ENCODE measurements at places on chromosomes 1 and 21.

- DNase-seq, result no peak
Measured at GRCh38 chr1:41683681-41684500, 199.4 kb upstream of the EDN2 start.

- DNase-seq, result no peak
Measured at GRCh38 chr1:180185281-180185680, 30.6 kb downstream of the QSOX1 start.

- no peak for DNase-seq
Measured at GRCh38 chr1:156910309-156910782, 10.1 kb upstream of the LRRC71 start.

GRCh38 chr1:115239426-115239825 lies 98.6 kb downstream of the NGF start:
- DNase-seq, result no peak

GRCh38 chr1:208238710-208239472 lies 5.3 kb downstream of the PLXNA2 start:
- DNase-seq, result peak; percentile 57

DNA sequence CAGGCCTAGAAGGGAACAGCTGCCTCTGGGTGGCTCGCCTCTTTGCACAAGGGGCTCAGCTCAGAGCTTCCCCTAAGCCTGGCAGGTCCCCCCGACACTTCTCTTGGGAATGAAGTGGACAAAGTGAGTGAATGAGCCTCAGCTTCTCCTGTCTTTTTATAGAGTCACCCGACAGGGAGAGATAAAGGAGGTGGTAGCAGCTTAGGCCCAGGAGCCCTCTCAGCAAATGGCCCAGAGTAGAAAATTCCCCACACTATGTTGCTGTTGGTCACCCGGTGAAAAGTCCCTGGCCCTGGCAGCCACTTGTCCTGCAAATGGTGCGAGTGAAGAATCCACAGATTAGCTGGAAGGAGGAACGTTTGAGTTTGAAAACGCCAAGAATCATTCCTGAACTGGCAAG lies 2.4 kb downstream of the CLDN14 start:
- DNase-seq, result no peak

DNA sequence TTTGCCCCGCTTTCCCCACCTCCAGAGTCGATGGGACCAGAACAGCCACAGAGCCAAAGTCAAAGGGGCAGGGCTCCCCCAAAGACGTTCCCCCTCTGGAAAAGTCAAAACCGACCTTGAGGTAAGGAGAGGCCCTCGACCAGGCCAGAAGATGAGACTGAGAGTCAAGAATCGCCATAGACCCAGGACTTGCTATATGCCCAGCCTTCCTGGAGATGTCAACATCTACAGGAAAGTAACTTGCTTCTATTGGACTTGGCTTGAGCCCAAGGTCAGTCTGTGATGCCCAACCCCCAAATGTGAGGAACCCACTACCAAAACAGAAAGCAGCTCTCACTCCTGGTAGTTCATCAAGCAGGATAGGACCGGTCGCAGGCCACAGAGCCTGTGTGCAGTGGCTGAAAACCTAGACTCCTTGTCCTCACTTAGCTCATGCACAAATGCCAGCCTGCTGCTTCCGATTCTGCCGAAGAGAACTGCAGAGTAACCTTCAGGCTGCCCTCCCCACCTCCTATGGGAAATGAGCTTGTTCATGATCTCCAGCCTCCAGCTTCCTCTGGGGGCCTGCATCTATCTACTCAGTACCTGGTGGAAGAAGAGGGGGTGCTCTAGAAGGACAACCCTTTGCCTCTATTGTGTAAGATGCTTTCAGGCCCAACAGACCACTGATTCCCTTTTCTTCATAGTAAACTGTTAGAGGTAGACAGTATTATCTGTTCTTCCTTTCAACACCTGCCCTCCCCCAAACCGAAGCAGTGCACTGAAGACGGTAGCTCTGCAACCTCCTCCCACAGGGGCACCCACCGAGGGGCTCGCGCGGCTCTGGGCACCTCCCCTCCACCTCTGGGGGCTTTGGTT lies 1.4 kb downstream of the ACOT7 start:
- peak; percentile 55 for DNase-seq

GRCh38 chr1:233357595-233358397 lies 30.3 kb downstream of the MAP3K21 start:
- no peak for DNase-seq

DNA sequence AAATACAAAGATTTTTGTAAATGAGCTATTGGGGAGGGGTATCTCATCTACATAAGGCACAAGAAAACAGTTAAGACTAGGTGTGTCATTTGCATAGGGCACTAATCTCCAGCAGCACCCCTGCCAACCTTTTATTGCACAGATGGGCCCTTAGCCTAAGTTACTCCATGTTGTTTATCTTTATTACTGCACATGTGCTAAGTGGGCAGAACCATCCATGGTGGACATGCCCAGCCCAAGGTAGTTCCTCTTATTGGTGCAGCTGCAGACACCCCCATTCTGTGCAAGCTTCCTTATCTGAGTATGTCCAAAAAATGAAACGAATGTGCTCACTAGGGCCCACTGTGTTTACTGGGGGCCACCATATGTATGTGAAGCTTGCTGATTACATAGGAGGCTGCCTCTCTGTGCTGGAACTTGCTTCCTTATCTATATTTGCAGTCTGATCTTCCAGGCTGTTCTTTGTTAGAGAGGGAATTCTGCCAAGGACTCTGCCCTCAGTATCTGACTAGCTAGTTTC lies 77.3 kb upstream of the NEK7 start:
- no peak for DNase-seq

- no peak for DNase-seq
Measured at GRCh38 chr1:111967067-111967690, 22.3 kb downstream of the KCND3 start.

DNA sequence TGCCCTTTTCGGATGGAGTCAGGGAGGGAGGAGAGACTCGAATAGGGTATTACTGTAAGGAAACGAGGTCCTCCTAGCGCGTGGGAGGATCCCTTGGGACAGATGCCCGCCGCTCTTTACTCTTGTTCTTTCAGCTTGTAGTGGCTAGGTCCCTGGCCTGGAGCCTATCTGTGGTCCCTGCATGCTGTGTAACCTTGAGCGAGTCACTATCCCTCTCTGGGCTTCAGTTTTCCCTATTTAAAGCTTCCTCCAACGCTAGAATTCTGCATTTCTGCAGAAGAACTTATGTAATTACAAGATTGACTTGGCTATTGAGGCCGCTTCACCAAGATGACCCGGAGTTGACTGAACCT lies 744 bp downstream of the MIER1 start:
- no peak for DNase-seq

- no peak for DNase-seq
Measured at GRCh38 chr1:108585313-108585712, 25.4 kb downstream of the EEIG2 start.

DNA sequence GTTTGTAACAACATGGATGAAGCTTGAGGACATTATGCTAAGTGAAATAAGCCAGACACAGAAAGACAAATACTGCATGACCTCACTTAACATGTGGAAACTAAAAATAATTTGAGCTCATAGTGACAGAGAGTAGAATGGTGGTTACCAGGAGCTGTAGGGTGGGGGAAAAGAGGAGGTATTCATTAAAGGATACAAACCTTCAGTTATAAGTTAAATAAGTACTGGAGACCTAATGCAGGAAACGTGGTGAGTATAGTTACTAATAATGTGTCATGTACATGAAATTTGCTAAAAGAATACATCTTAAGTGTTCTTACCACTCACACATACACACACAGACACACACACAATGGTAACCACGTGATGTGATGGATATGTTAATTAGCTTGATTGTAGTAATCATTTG lies 86.7 kb downstream of the NGF start:
- DNase-seq, result no peak

DNA sequence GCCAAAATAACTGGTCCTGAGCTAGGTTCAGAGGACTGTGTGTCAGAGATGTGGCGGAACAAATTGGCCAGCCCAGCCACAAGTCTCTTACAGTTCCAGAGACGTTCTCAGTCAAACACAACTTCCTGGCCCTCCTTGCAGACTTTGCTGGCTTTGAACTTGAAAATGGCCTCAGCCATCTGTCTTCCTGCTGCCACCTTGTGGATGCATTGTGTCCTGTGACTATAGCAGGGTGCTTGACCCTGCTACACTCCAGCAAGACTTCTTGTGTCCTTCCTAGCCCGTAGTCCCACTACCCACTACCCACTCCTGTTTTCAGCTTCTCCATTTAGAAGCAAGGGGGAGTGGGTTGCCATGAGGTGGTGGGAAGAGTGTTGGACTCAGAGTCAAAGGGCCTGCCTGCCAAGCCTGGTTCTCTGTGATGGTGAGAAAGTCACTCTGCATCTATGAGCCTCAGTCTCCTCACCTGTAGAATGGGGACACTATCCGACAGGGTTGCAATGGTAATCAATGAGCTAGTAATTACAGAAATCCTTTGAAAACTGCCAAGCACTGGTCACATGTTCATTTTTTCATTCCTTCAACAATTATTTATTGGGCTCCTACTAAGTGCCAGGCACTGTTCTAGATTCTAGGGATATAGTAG lies 109.9 kb downstream of the IGSF21 start:
- DNase-seq, result peak; percentile 41

DNA sequence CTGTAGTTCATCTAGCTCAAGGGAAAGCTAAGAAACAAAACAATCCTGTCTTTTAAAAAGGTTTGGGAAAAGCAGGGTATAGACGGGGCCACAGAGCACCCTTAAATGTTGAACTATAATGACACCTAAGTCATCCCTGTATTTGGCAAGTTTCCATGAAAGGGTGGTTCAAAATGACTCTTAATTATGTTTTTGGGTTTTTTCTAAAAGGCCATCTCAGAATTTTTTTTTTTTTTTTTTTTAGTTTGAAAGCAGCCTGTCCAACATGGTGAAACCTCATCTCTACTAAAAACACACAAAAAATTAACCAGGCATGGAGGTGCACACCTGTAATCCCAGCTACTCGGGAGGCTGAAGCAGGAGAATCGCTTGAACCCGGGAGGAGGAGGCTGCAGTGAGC lies 22.2 kb downstream of the TOMM20 start:
- DNase-seq, result no peak

DNA sequence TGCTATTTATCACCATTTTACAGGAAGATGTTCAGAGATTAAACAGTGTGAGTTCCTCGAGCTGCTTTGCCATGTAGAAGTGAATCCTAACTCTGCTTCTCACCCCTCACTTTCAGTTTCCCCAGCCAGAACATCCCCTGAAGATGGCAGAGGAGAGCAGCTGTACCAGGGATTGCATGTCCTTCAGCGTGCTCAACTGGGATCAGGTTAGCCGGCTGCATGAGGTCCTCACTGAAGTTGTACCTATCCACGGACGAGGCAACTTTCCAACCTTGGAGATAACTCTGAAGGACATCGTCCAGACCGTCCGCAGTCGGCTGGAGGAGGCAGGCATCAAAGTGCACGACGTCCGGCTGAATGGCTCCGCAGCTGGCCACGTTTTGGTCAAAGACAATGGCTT lies 16.9 kb downstream of the TENT5C start:
- no peak for DNase-seq

- peak; percentile 56 for DNase-seq
Measured at GRCh38 chr1:160834945-160835565, 27.6 kb downstream of the CD244 start.

DNA sequence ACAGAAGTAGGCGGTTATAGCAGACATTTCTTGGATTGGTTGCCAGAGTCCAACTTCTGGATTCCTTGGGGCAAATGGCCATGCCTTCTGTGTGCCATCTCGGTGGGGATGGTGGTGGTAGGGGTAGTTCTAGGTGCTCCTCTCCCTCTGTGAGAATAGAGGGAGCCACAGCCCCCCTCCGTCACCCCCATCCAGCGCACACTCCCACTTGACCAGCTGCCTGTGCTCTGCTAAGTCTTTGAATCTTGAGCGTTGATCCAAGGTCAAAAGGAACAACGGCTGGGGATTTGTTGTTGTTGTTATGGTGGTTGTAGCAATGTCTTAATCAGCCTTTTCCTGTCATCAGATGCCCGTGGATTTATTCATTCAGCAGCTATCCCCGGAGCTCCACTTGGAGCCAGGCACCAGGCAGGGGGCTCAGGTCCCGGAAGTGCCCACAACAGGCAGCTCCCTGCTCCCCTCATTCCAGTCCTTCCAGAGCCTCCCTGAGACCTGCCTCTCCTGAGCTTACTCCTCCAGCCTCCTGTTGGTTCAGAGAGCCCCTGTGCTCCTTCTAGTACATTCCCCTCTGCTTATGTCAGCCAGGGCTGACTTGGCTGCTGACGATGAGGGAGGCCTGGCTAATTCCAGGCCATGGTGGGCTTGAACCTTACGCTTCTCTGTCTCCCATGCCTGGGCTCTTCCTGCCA lies 146.6 kb upstream of the WNT4 start:
- DNase-seq, result no peak

GRCh38 chr1:244235157-244235556 lies 184.1 kb downstream of the ZBTB18 start:
- no peak for DNase-seq

DNA sequence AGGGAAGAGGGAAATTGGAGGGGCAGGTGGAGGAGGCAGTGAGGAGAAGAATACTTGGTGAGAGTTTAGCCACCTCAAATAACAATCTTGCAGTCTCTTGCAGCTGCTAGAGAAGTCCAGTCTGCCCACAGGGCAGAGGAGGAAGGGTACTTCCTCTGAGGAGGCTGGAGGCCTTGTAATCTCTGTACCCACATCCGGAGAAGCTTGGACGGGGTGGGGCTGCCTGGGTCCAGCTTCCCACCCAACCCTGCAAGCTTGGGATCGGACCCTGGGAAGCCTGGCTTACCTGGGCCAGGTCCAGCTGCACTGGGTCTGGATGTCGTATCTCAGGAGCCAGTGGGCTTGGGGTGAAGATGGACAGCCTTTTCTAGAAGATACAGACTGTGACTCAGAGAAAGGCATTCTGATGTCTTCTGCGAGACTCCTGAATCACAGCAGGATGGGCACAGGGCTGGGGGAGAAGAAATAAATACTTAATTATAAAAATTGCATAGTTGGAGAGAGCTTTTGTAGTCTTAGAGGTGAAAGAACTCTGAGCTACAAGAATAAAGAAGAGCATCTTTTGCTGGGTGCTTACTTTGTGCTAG lies 111.8 kb upstream of the JUN start:
- DNase-seq, result no peak

GRCh38 chr1:86739648-86740509 lies 35.5 kb downstream of the SH3GLB1 start:
- DNase-seq, result no peak

DNA sequence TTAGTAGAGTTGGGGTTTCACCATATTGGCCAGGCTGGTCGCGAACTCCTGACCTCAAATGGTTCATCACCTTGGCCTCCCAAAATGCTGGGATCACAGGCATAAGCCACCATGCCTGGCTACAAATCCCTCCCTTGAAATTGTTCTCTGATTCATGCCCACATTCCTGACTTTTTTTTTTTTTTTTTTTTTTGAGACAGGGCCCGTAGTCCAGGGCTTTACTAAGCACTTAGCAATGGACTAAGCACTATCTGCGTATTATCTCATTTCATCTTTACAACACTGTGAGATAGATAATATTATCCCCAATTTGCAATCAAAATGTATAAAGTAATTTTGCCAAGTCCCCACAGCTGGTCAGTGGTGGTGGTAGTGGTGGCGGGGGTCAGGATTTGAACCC lies 58.9 kb downstream of the VWA5B1 start:
- DNase-seq, result no peak

DNA sequence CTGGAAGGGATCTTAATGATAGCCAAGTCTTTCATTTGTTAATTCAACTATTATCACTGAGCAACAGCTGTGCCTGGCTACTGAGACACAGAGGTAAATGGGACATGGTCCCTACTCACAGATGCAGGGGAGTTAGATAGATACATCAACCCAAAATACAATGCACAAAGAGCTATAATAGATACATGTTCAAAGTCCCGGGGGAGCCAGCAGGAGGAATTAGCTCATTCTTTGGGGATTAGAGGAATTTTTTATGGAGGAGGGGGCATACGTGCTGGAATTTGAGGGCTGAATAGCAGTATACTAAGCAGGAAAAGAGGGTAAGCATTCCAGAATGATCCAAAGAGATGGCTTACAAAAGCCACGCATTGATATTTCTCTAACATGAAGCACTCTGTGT lies 34.6 kb downstream of the C8B start:
- no peak for DNase-seq

All from RKO (cell line).